SIG-M5 (cell line): ENCODE measurements at places on chromosomes 6 and 20.

DNA sequence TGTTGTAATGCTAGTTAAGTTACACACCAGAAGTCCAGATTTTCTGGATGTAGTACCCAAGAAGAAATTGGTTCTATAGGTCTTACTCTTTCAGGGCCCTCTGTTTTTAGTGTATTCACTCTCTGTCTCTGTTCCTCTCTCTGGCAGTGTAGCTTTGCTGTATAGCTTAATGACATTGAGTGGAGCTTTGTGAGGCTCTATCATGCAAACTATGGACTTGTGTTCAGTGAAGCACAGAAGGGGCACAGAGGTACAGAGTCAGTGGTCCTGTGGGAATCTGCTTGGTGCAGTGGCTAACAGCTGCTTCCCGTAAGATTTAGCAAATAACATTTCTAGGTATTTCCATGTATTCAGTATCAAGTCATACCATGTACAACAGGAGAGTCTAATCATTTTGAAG, 26.1 kb downstream of the NKX2-4 start:
- DNase-seq: no peak

DNA sequence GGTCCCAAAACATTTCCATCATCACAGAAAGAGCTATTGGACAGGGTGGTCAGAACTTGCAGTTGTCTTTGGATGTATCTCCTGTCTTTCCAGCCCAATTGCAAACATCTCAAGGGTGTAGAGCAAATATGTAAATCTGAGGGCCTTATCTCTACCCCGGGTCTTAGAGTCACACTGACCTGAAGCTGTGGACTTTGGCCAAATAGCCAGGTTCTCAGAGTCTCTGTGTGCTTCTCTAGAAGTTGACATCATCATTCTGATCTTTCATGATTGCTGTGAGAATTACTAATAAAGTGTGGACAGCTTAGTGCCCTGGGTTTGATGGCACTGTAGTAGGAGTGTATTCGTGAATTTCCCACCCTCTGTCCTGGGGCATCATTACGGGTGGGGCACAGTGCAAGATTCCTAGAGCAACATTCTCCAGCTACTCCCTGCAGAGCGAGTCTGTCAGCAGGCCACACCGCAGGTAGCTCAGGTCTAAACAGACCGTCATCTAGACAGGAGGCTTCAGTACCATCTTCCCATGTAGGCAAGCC, 71.1 kb downstream of the SLC24A3 start:
- no peak for DNase-seq

DNA sequence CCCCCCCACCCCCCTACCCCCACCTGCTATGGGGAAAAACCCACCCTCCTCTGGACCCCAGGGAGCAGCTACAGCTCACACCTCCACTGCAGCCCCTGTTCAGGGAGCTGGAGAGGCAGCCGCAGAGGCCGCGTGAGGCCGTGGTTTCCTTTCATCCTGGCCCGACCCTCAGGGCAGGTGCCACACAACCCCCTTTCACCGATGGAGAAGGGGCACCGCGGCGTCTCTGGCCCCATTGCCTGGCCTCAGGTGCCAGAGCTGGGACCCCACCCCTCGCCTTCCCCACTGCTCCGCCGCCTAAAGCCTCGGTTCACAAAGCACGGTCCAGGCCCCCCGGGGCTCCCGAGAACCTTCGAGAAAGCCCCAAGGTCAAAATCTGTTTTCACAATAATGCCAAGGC, 11.8 kb upstream of the KCNQ2 start:
- no peak for DNase-seq

GRCh38 chr20:37348792-37349516, 3.0 kb downstream of the SRC start:
- no peak for DNase-seq

DNA sequence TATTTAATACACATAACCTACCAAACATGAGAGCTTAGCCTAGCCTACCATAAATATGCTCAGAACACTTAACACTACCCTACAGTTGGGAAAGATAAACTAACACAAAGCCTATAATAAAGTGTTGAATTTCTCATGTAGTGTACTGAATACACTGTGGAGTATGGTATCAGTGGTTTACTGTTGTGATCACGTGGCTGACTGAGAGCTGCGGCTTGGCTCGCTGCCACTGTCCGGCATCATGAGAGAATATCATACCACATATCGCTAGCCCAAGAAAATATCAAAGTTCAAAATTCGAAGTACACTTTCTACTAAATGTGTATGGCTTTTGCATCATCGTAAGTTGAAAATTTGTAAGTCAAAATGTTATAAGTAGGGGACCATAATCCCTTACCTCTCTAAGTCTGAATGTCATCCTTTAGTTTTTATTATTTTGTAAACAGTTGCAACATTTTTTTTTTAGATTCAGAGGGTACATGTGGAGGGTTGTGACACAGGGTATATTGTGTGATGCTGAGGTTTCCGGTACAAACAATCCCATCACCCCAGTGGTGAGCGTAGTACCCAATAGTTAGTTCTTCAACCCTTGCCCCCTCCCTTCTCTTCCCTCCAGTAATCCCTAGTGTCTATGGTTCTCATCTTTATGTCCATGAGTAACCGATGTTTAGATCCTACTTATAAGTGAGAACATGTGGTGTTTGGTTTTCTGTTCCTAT, 14.6 kb upstream of the TAAR1 start:
- no peak for DNase-seq

DNA sequence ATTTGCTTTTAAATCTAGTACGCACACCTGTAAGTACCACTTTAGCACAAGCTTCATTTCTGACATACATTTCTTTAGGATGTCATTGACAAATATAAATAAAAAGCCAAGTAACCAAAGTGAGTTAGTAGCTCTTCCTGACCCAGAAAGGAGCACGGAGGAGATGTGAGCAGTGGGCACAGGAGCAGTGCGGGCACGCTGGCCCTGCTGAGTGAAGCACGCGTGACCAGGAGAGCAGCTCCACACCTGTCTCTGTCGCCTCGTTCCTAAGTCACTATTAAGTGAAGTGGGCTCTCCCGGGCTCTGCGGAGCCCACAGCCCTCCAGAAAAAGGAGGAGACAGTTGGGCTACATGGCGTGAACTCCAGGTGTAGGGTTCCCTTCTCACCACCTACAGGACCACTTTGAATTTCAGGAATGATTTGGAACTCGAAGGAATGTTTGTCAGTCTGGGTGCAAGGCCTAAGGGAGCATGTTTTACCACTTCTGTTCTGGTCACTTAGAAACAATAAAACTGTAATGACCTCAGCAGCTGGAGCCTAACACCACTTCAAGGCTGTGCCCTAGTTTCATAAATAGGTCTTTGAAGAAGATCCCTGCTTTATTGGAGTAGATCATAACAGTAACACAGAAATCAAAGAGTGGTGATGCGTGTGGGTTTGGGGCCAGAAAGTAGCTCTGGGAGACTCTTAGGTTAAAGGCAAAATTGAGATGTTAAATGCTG, 95.9 kb downstream of the FAM120B start:
- DNase-seq: no peak

GRCh38 chr20:46649965-46650542, 1.2 kb downstream of the SLC13A3 start:
- no peak for DNase-seq
